ENCODE measurements at places on chromosomes 2 and 18.

GRCh38 chr2:237227592-237228280 is 142.0 kb downstream of the COPS8 start:
- DNase-seq = no peak

- DNase-seq = no peak
Observed at GRCh38 chr2:160433466-160434140, 60.0 kb downstream of the RBMS1 start.

DNA sequence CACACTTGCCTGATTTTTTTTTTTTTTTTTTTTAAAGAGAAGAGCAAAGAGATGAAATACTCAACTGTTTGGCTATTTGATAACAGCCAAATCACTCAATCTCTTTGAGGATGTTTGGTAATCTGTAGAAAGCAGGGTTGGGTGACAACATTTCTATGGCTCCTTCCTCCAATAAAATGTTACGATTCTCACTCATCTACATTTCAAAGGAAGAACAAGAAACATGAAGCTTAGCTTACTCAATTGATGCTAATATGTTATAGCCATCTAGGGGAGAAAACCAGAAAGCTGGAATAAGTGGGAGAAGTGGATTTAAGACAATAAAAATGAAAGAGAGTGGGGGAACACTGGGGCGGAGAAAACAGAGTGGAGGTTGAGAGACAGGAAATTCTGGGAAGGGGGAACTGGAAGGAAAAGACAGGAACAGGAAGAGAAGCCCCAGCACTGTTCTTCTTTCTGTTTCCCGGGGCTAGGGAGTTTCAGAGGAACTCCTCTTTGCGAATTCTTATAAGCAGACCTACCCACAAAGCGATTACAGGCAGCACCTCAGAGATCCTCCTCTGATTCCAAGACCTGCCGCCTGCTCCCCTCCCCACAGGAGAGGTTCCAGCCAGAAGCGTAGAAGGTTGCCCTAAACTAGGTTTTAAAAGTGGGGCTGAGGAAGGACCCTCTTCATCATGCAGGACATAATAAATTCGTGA is 13.3 kb downstream of the ST3GAL5 start:
- DNase-seq = no peak

GRCh38 chr2:191459158-191459557 is 214.0 kb downstream of the MYO1B start:
- DNase-seq = no peak

DNA sequence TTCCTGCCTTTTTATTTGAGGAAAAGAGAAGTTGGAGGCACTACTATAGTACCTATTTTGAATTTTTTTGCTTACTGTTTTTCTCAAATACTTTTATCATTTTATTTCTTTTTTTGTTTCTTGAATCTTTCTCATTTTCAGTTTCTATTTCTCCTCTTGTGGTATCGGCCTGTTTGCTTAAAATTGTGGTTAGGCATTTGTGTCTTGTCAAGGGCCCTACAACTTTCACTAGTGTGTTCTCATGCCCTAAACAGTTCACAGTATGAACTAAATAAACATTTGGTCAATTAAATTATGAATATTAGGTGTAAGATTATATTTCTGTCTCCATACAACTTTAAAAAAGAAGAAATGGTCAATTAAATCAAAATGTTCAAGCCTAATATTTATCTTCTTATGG is 613.5 kb downstream of the MBD2 start:
- DNase-seq = no peak

DNA sequence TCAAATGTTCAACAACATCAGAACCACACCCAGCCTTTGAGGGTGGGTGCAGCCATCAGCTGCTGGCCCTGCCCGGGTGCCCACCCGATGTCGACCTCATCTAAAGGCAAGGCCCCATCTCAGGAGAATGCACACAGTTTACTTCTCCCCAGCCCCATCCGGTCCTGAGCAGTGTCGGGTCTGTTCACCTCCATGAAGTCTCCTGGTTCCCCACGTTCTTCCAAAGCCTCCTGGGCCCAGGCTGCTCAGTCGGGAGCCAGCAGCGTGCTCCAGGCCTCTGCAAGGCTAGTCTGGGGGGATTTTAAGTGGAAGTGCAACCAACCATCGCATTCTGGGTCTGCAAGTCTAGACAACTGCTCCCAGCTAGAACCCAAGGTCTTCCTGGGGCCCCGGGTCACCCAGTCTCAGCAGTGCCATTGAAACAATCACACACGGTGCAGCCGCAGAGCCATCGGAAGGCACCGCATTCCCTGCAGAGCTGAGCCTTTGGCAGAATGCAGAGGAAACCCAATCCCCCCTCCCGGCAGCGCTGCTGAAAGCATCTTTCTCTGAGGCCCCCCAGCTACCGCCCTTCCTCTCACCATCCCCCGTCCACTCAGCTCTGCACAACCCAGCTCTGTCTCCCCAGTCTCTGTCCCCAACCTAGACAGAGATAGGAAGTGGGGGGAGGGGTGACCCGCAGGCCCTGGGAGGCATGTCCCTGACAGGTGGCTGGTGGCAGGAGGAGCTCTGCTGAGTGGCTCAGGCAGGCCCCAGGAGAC is 8.5 kb downstream of the ESPNL start:
- DNase-seq = no peak

DNA sequence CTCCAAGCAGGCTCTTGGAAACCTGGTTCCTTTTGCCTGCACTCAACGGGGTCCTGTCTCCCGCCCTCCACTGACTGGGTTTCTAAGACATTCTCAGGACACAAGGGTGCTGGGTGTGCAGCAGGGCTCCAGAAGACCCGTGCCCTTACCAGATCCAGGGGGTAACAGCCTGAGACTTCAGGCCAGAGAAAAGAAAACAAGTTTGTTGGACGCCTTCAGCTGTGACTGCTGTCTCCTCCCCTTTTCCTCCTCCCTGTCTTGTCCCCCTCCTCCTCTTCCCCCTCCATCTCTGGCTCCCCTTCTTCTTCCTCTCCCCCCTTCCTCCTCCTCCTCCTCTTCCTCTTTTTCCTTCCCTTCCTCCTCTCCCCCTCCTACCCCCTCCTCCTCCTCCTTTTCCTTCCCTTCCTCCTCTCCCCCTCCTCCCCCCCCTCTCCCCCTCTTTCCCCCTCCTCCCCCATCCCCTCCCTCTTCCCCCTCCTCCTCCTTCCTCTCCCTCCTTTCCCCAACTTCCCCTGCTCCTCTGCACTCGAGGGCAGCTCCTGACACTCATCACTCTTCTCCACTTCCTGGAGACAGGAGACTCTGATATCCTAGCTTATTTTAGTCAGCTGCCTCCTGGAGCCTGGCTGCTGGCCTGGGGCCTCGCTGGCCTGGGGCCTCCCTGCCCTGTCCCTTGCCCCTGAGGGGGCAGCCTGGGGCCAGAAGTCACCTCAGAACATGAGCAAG is 12.4 kb downstream of the ADRA2B start:
- DNase-seq = no peak

DNA sequence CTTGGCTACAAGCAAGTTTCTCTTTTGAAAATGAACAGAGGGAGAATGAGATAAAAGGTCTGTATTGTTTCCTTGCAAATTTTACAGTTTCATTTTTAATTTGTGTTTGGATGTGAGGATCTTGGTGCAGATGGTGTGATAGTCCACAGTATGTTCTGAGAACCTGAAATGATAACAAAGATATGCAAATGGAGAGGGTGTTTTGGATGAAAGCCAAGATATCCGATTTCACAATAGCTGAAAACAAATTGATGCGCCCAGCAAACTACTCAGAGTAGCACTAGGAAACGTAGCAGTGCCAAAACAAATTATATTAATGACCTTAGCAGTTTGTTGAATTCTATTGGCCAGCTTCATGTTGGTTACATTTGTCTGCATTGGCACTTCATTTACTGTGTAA is 683.5 kb downstream of the TMEM182 start:
- no peak for DNase-seq

GRCh38 chr2:118146315-118147283 is 58.3 kb downstream of the INSIG2 start:
- DNase-seq = no peak

DNA sequence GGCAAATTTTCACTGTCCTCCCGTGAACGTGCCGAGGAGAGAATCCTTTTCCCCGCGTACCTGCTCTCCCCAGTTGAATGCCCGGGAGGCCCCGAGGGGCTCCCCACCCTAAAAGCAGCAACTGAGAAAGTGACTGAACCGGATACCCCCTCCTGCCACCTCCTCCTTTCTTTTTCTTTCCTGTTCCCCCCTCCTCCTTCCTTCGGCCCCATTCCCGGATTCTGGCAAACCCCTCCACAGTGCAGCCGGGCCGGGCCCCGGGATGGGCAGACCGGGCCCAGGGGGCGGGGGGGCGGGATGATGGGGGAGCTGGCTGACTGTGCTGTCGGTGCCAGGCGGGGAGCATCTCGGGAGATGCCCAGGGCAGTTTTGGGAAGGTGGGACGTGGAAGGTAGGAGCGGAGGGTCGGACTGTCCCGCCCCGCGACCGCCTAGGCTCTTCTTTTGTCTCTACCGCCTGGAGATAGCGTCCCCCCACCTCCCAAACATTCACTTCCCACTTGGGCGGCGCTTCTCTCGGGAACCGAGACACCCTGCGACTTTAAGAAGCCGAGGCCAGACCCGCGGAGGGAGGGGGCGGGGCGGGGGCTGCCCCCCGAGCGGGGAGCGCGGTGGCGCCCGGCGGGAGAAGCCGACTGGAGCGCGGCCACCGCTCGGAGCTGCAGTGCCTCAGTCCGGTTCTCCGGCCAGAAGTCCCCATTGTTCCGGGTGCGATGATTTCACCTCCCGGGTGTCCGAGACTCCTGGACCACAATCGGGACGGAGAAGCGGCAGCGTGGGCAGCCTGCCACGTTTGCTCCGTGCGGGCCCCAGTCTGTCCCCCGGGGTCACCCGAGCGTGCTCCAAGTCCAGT is 8.2 kb downstream of the DLX2 start:
- no peak for DNase-seq

GRCh38 chr2:179479947-179480346 is 215.3 kb upstream of the SESTD1 start:
- DNase-seq = no peak

DNA sequence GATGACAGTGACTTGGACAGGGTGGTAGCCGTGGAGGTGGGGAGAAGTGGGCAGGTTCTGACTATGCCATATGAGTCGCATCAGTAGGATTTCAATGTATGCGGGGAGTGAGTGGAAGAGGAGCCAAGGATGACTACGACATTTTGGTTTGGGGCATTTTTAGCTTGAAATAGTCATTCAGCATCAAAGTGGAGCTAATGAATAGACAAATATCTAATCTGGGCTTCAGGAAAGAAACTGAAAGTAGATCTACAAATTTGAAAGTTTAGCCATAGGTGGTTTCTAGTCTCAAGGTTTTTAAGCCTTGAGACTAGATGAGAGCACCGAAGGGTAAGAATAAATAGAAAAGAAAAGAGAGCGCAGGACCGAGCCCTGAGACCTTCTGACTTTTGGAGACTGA is 58.3 kb downstream of the FEZ2 start:
- DNase-seq = no peak

GRCh38 chr2:20625491-20626391 is 25.2 kb downstream of the HS1BP3 start:
- no peak for DNase-seq

- DNase-seq = no peak
Observed at GRCh38 chr2:163594497-163594896, 141.3 kb downstream of the FIGN start.

- no peak for DNase-seq
Observed at GRCh38 chr2:171342067-171342413, 91.8 kb downstream of the METTL8 start.

DNA sequence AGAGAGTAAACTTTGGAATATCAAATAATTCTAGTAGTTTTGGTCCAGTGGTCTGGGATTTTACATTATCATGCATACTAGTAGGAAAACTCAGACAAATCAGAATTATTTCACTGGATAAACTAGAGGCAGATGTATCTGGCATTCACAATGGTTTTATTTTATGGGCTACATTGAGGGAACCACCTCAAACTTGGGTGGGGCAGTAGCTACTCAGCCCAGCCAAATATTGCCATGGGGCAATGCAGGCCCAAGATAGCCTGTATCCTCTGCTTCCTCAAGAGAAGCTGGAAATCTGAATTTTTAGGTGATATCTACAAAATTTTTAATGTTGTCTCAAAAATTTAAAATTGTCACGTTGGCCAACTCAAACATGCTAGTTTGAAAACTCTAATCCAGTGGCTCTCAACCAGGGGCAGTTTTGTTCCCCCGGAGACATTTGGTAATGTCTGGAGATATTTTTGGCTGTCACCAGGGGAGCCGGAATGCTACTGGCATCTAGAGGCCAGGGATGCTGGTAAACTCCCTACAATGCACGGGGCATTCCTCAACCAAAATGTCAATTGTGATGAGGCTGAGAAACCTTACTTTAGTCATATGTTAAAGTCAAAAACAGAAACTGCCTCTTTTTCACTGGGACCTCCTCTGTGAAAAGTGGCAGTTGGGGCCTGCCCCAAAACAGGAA is 172.8 kb upstream of the SPRED2 start:
- DNase-seq = no peak

DNA sequence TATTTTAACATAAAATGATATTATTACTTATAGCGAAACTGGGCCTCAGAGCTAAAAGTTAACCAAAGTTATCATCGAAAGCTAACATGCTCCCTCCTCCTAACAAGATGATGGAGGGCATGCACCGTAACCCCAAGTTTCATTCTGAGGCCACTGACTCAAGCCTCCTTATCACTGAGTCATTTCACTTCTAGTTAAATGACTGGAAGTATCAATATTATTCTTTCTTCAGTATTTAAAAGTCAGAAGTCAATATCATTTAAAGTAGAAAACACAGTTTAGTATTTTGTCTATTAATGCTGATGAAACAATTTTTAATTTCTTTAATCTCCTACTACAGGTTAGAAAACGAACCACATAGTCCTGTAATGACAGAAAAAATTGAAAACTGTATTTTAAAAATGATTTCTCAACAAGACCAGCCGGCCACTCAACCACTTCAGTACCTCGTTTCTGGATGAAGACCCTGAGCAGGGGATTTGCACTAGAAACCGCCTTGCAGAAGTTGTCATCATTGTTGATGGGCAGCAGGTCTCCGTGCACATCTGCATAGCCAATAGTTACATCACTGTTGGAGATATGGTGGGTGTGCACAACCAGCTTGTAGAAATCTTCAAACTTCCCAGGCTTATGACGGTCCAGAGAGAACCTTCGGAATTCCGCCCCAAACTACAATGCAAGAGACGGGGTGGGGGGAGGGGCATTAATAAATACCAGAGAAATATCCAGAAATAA is 44.9 kb downstream of the PARD6G start:
- DNase-seq = no peak

GRCh38 chr18:47263150-47263429 is 11.6 kb upstream of the SKOR2 start:
- no peak for DNase-seq

DNA sequence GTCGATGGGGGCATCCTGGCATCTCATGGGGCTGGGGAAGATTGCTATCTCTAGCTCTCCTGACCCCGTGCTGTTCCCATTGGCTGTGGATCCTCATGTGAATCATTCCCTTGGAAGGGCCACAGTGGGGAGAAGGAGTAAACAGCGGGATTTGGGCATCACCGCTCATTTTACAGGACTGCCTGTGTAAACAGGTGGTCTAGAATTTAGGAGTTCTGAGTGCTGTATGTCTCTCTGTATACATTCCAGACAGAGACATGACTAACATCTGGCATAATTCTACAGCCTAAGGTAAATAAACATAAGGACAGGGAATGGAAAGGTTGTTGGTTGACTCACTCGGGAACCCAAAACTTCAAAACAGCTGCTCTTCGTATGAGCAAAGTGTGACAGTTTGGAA is 92.7 kb downstream of the COPS8 start:
- no peak for DNase-seq

GRCh38 chr2:202965810-202966460 is 48.7 kb upstream of the NBEAL1 start:
- DNase-seq = no peak

All from stimulated activated CD4-positive, alpha-beta T cell treated with anti-CD3 and anti-CD28 coated beads, Interleukin-12 subunit alpha, Interleukin-12 subunit beta, amount 100 ng/mL, for 4 hours (primary cell).